ENCODE measurements at places on chromosomes 12 and 14. TPM values are rescaled to one million over a fixed set of nuclear protein-coding genes. Genes with fewer than 3 reads are reported as not detected.

The CLEC7A gene
- 8.5 TPM for total RNA-seq

The FAM222A gene
- 2.8 TPM for total RNA-seq

The KCNC2 gene
- not detected for total RNA-seq

GRCh38 chr14:89719366-89720075, 235.0 kb downstream of the EFCAB11 start:
- no peaks in the 10 kb centered on the region for H3K4me1 ChIP-seq
- no peaks in the 10 kb centered on the region for H3K36me3 ChIP-seq
- H3K27ac ChIP-seq, result no peak overlapping the region
- H3K27me3 ChIP-seq, result no peaks in the 10 kb centered on the region

- H3K27ac ChIP-seq, result no peak overlapping the region
- H3K4me3 ChIP-seq, result no peak overlapping the region
- H3K36me3 ChIP-seq, result no peaks in the 10 kb centered on the region
- no peak for DNase-seq
Measured at GRCh38 chr14:42421377-42422078, 814.9 kb downstream of the LRFN5 start.

DNA sequence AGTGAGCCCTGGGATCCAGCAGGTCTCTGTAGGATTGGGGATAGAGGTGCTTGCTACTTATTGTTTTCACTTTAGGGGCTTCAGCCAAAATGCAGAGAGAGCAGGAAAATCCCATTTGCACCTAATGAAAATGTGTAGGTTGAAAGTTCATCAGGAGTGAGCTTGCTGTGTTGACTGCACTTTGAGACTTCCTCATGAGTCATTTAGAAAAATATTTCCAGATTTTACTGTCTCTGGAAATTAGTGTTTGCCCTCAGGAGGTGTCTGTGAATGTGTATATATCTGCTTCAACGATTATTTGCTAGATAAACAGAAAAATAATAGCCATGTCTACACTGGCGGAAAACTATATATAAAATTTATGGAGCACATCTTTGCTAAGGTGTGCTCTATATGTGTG, 159.3 kb downstream of the CAND1 start:
- no peak for DNase-seq
- no peaks in the 10 kb centered on the region for H3K27me3 ChIP-seq
- H3K27ac ChIP-seq, result no peak overlapping the region
- H3K4me1 ChIP-seq, result peaks cover 30% of the 10 kb centered on the region
- no peaks in the 10 kb centered on the region for H3K36me3 ChIP-seq

DNA sequence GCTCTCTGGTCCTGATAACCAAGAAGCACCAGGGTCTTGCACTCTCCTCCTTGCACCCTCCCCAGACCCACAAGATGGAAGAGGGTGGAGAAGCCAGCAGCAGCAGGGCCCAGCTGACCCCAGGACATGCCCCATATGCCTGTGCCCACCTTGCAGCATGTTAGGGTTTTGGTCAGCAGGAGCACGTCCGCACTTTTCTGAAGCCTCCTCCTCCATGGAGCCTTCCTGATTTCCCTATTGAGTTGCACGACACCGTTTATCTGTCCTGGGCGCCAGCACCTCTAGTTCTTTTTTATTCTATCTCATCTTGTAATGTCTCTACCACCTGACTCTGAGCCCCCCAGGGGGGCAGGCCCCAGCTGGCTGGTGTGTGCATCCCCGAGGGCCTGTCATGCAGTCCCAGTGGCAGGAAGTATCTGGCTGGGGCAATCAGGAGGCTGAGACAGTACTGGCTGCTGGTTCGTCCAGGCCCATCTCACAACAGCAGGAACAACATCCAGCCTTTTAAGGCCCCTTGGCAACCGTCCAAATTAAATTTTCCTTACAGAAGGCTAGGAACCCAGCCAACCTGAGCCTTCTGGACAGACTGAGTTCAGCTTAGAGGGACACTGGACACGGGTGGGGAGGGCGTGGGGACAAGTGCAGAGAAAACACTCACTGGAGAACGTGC, 39.6 kb downstream of the CCDC85C start:
- peak; percentile 57 for DNase-seq
- no peaks in the 10 kb centered on the region for H3K27me3 ChIP-seq
- peak overlapping the region; percentile 61 for H3K27ac ChIP-seq
- peaks cover 64% of the 10 kb centered on the region for H3K4me1 ChIP-seq
- H3K36me3 ChIP-seq, result no peaks in the 10 kb centered on the region
- H3K4me3 ChIP-seq, result no peak overlapping the region

The TMCC3 gene
- total RNA-seq, result 1.5 TPM

DNA sequence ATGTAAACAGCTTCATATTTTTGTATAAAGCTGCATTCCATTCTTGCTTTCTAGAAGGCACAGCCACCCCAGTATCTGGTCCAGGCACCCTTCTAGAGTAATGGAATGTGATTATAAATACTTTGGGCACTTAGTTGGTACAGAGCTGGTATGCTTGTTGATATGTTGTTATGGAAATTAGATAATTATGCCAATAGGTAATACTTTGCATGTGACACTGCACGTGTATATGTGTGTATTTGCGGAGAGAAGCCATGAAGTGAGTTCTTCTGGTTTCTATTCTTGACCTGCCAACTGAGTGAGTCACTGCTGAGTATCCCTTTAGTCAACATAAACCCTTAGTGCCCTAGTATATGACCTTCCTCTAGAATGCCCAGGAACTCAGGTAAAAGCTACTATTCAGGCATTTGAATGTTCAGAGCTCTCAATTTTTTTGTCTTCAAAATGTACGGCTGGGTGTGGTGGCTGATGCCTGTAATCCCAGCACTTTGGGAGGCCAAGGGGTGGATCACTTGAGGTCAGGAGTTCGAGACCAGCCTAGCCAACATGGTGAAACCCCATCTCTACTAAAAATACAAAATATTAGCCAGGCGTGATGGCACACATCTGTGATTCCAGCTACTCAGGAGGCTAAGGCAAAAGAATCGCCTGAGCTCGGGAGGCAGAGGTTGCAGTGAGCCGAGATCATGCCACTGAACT, 6.2 kb upstream of the TCP11L2 start:
- H3K27me3 ChIP-seq, result no peaks in the 10 kb centered on the region
- no peaks in the 10 kb centered on the region for H3K36me3 ChIP-seq
- H3K27ac ChIP-seq, result no peak overlapping the region
- no peaks in the 10 kb centered on the region for H3K4me1 ChIP-seq
- DNase-seq, result no peak

- H3K36me3 ChIP-seq, result peaks cover 38% of the 10 kb centered on the region
- no peaks in the 10 kb centered on the region for H3K27me3 ChIP-seq
- H3K4me3 ChIP-seq, result no peak overlapping the region
Measured at GRCh38 chr14:20381341-20381740, 32.0 kb downstream of the TEP1 start.

GRCh38 chr12:108568338-108569154, 6.2 kb downstream of the ISCU start:
- peaks cover 49% of the 10 kb centered on the region for H3K36me3 ChIP-seq
- H3K27me3 ChIP-seq, result no peaks in the 10 kb centered on the region
- peaks cover 5% of the 10 kb centered on the region for H3K4me1 ChIP-seq

DNA sequence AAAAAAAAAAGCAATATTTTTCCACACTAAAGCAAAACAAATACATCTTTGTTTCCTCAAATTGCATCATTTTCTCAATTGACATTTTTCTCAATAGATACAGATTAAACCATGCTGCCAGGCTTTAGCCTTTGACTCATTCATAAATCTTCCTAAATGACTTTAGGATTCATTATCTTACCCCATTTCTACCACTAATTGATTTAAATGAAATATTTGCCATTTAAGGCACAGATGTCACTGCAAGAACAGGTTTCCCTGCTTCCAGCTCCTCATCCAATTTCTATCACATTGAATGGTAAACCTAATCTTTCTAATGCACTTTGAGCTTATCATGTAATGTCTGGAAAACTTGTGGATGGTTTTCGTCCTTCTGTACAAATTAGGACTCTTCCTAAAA, 298.7 kb downstream of the RPL10L start:
- no peak overlapping the region for H3K27ac ChIP-seq
- H3K27me3 ChIP-seq, result no peaks in the 10 kb centered on the region
- no peak overlapping the region for H3K4me3 ChIP-seq
- no peaks in the 10 kb centered on the region for H3K4me1 ChIP-seq

- H3K36me3 ChIP-seq, result peaks cover 4% of the 10 kb centered on the region
- H3K27me3 ChIP-seq, result no peaks in the 10 kb centered on the region
- no peaks in the 10 kb centered on the region for H3K4me1 ChIP-seq
- no peak overlapping the region for H3K4me3 ChIP-seq
- DNase-seq, result no peak
Measured at GRCh38 chr12:50477241-50477832, 27.4 kb upstream of the DIP2B start.

The TBX3 gene
- 1.1 TPM for total RNA-seq

- H3K4me3 ChIP-seq, result no peak overlapping the region
- H3K27me3 ChIP-seq, result no peaks in the 10 kb centered on the region
- H3K4me1 ChIP-seq, result no peaks in the 10 kb centered on the region
- no peaks in the 10 kb centered on the region for H3K36me3 ChIP-seq
- no peak overlapping the region for H3K27ac ChIP-seq
Measured at GRCh38 chr12:52255926-52256583, 18.4 kb upstream of the KRT86 start.

GRCh38 chr12:101747697-101748096, 8.4 kb upstream of the SYCP3 start:
- H3K36me3 ChIP-seq, result no peaks in the 10 kb centered on the region
- H3K27ac ChIP-seq, result no peak overlapping the region
- DNase-seq, result no peak
- no peak overlapping the region for H3K4me3 ChIP-seq
- peaks cover 4% of the 10 kb centered on the region for H3K4me1 ChIP-seq
- H3K27me3 ChIP-seq, result no peaks in the 10 kb centered on the region

DNA sequence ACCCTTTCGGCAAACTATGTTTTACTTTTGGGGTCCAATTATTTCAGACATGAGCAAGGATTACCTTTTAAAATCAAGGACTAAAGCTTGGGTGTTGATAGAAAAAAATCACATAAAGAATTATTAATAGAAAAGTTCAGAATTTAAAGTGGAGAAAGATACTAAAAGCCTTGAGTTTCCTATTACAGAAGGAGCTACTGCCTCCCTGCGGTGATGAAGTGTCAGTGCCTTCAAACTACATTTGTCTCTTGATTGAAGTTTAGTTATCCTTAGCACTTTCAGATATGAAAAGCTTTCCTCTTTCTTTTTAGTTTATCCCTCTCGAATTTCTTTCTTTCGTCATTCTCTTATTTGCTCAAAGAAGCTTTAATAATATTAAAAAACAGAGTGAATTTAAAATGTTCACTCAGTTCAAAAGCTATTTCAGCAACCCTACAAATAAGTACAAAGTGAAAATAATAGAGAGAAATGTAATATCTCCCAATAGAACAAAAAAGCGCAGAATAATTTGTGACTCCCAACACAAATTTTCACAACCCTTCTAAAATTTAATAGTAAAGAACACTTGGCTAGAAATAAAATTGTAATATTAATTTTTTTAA, 87.6 kb downstream of the SEC23A start:
- no peak for DNase-seq
- H3K27me3 ChIP-seq, result no peaks in the 10 kb centered on the region
- H3K36me3 ChIP-seq, result no peaks in the 10 kb centered on the region
- no peaks in the 10 kb centered on the region for H3K4me1 ChIP-seq

- DNase-seq, result no peak
- H3K27ac ChIP-seq, result peak overlapping the region; percentile 74
- H3K36me3 ChIP-seq, result no peaks in the 10 kb centered on the region
- peaks cover 15% of the 10 kb centered on the region for H3K4me1 ChIP-seq
- no peaks in the 10 kb centered on the region for H3K27me3 ChIP-seq
- no peak overlapping the region for H3K4me3 ChIP-seq
Measured at GRCh38 chr14:68384335-68384734, 408.5 kb downstream of the ZFP36L1 start.

DNA sequence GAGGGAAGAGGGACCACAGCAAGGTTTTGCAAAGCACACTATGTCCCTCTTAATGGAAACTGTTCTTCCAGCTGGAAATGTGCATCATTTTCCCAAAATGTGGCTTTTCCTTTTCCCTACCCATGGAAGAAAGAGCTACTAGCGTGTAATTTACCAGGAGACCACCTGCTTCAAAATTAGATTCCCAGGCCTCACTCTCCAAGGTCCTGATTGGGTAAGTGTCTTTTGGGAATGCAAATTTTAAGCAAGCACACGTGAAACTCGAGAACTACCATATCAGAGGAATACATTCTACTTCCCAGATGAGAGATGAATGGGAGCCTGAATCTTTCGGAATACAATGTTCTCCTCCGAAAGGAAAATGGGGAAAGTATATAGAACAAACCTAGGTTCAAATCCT, 201.6 kb upstream of the NOS1 start:
- no peaks in the 10 kb centered on the region for H3K27me3 ChIP-seq
- no peak overlapping the region for H3K27ac ChIP-seq
- no peak for DNase-seq
- no peak overlapping the region for H3K4me3 ChIP-seq
- no peaks in the 10 kb centered on the region for H3K4me1 ChIP-seq
- H3K36me3 ChIP-seq, result no peaks in the 10 kb centered on the region

The TAS2R9 gene
- not detected for total RNA-seq

- no peak for DNase-seq
- H3K27me3 ChIP-seq, result no peaks in the 10 kb centered on the region
- H3K4me1 ChIP-seq, result peaks cover 12% of the 10 kb centered on the region
- no peak overlapping the region for H3K4me3 ChIP-seq
- no peak overlapping the region for H3K27ac ChIP-seq
Measured at GRCh38 chr14:56243110-56243509, 124.9 kb downstream of the PELI2 start.

GRCh38 chr12:123388951-123389559, 5.1 kb downstream of the KMT5A start:
- no peaks in the 10 kb centered on the region for H3K4me1 ChIP-seq
- H3K36me3 ChIP-seq, result no peaks in the 10 kb centered on the region
- no peaks in the 10 kb centered on the region for H3K27me3 ChIP-seq
- no peak for DNase-seq

The P2RX2 gene
- not detected for total RNA-seq

- DNase-seq, result peak; percentile 79
- H3K27me3 ChIP-seq, result no peaks in the 10 kb centered on the region
- peaks cover 41% of the 10 kb centered on the region for H3K4me1 ChIP-seq
- H3K4me3 ChIP-seq, result no peak overlapping the region
Measured at GRCh38 chr12:57521525-57522010, 1.1 kb upstream of the MBD6 start.

GRCh38 chr12:107670999-107671643, 14.5 kb upstream of the PWP1 start:
- no peak for DNase-seq
- H3K27ac ChIP-seq, result no peak overlapping the region
- no peaks in the 10 kb centered on the region for H3K27me3 ChIP-seq
- H3K4me1 ChIP-seq, result no peaks in the 10 kb centered on the region
- H3K4me3 ChIP-seq, result no peak overlapping the region
- H3K36me3 ChIP-seq, result no peaks in the 10 kb centered on the region

DNA sequence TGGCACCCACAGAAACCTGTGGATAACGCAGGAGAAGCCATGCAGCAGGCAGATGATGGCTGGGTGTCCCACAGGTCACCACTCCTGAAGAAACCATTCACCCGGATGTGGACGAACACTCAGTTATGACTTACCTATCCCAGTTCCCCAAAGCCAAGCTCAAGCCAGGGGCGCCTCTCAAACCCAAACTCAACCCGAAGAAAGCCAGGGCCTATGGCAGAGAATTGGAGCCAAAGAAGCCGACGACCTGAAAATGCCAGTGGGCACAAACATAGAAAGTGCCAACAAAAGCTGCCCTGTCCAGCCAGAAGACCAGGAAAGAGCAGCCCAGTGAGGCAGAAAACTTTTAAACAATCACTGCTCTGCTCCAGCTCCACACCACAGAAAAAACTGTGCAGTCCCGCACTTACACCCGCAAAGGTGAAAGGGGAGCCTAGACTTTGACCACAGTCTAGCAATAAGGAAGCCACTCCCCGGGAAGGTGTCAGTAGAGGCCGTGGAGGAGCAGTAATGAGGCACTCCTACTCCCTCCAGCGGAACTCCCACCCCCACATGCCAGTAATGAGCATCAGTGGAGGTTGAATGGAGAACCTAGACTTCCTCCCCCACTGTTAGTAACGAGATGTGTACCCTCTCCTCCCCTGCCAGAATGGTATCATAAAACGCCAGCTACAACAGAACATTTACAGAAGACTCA, 6.0 kb upstream of the ACVRL1 start:
- H3K27ac ChIP-seq, result no peak overlapping the region
- H3K27me3 ChIP-seq, result no peaks in the 10 kb centered on the region
- no peaks in the 10 kb centered on the region for H3K4me1 ChIP-seq
- H3K4me3 ChIP-seq, result no peak overlapping the region
